ENCODE measurements at places on chromosomes 3 and 15.

DNA sequence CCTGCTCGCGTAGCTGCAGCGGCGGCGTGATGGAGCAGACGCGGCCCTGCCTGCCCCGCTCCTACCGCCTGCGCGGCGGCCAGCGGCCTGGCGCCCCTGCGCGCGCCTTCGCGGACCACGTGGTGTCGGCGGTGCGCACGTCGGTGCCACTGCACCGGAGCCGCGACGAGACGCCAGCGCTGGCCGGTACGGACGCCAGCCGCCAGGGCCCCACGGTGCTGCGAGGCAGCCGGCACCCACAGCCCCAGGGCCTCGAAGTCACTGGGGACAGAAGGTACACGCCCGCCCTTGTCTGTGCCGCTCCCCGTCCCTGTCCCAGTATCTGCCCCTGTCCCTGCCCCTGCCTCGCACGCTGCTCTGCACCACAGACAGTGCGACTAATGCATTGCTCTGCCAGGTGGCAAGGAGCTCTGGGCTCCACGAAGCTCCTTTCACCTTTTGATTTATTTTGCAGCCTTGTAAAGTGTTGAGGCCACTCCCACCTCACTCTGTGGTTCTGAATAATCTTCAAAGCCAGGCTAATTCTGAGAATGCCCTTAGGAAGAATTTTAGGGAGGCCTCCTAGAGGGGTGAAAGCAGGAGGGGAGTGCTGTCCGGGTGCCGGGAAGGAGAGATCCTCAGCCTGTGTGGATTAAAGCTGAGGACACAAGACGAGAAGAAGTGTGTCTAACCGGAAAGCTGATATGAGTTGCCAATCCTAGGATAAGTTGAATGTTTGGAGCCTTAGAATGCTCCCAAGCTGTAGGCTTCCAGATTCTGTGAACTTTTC is 100.0 kb downstream of the THSD4 start:
- no peak for DNase-seq

GRCh38 chr3:134656211-134656800 is 5.5 kb upstream of the KY start:
- DNase-seq = no peak

- no peak for DNase-seq
Observed at GRCh38 chr15:99016680-99017321, 9.2 kb upstream of the PGPEP1L start.

- DNase-seq = no peak
Observed at GRCh38 chr3:194165271-194166018, 29.5 kb downstream of the HES1 start.

- no peak for DNase-seq
Observed at GRCh38 chr3:60696428-60697125, 554.7 kb downstream of the FHIT start.

DNA sequence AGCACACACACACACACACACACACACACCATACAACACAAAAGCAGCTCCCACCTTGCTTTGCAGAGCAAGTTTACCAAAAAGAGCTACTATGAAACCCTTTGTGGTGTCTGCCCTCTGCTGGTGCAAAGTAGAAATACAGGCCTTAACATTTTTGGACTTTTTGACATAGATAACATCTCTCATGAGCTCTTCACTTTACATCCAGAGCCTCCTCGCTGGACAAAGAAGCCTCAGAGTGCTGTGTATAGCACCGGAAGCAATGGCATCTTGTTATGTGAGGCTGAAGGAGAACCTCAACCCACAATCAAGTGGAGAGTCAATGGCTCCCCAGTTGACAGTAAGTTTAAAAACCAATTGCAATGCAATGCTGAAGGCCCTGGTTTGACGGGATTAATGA is 157.9 kb downstream of the CHL1 start:
- no peak for DNase-seq

- DNase-seq = no peak
Observed at GRCh38 chr3:158488670-158489069, 82.3 kb upstream of the MLF1 start.

DNA sequence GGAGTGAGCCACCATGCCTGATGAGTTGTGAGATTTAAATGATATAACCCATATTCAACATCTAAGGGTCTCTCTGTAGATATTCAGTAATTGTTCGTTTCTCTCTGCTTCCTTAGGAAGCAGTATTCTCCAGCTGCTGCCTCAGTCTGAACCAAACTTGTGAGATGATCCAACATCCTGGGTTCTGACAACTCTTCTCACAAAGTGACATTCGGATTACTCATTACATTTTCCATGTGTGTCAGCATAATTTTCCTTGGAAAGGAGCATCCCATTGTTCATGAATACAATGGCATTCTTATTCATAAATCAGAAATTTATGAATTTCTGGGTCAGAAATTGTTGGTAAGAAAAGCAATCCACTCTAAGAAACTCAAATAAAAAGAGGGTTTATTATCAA is 15.0 kb upstream of the SEC22A start:
- DNase-seq = no peak
